Heart right ventricle (tissue), 16 donors: ENCODE measurements at places on chromosomes 7 and 10. TPM values are rescaled to one million over a fixed set of nuclear protein-coding genes. Genes with fewer than 3 reads are reported as not detected.

HYAL4 gene
- not detected for total RNA-seq

- no peak for DNase-seq
These were observed 57.3 kb downstream of the HELLS start for GRCh38 chr10:94602729-94603515.

DNA sequence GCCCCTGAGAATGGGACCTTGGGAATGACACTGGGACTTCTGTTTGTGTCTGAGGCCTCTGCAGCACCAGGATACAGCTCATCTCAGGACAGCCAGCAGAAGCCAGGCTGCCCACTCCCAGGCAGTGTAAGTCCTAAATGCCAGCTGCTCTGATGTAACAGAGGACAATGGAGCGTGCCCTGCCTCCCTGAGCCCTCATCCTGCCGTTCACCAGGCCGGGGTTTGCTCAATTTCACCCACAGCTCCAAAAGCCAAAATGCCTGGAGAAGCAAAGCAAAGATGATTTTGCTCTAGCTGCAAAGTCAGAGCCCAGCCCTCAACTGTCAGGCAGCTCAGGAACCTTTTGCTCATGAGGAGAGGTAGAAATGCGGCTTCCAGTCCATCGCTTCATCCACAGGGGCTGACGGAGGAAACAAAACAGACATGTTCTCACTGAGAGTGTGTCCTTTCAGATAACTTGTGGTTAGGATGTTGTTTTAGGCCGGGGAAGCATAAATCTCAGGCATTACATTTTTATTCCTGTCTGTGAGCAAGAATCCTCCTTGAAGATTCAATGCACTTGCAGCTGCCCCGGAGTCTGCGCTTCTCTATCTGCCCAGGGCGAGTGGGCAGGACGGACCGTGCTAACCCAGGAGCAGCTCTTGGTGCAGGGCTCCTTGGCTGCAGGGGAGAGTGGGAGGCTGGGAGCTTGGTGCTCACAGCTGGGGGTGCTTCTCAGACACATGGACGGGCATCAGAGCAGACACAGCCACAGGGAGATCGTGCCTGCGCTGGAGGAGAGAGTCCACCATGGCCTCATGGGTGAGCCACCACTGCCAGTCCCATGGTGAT is 83.2 kb upstream of the CHST15 start:
- no peak for DNase-seq

SLC39A12 gene
- not detected for total RNA-seq

GRCh38 chr7:70312336-70312735 is 714.1 kb downstream of the AUTS2 start:
- DNase-seq = no peak

GRCh38 chr10:129658376-129659072 is 191.5 kb downstream of the MGMT start:
- no peak for DNase-seq

POM121L12 gene
- not detected for total RNA-seq
